ENCODE measurements at places on chromosomes 3 and 15. TPM values are rescaled to one million over a fixed set of nuclear protein-coding genes. Genes with fewer than 3 reads are reported as not detected.

RFTN1 gene
- total RNA-seq, result 4.9 TPM

DNAH12 gene
- total RNA-seq, result not detected

- H3K4me3 ChIP-seq, result no peak overlapping the region
Observed at GRCh38 chr15:101457696-101458095, 31.8 kb downstream of the PCSK6 start.

- no peaks in the 10 kb centered on the region for H3K36me3 ChIP-seq
- H3K4me1 ChIP-seq, result peaks cover 9% of the 10 kb centered on the region
- no peak for DNase-seq
- H3K27ac ChIP-seq, result no peak overlapping the region
Observed at GRCh38 chr3:57784089-57784735, 28.1 kb downstream of the SLMAP start.

DNA sequence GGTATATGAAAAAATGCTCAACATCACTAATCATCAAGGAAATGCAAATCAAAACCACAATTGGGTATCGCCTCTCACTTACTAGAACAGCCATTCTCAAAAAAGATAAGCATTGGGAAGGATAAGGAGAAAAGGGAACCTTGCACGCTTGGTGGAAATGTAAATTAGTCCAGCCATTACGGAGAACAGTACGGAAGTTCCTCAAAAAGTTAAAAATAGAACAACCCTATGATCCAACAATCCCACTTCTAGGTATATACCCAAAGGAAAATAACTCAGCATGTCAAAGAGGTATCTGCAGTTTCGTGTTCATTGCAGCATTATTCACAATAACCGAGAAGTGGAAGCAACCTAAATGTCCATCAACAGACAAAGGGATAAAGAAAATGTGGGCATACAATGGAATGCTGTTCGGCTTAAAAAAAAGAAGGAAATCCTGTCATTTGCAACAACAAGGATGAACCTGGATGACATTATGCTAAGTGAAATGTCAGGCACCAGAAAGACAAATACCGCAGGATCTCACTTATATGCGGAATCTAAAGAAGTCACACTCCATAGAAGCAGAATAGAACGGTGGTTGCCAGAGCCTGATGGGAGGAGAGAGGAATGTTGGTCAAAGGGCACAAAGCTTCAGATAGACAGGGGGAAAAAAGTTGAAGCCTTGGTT, 11.7 kb upstream of the CMTM7 start:
- no peaks in the 10 kb centered on the region for H3K36me3 ChIP-seq
- no peak overlapping the region for H3K4me3 ChIP-seq
- H3K27me3 ChIP-seq, result no peaks in the 10 kb centered on the region
- no peak for DNase-seq

DNA sequence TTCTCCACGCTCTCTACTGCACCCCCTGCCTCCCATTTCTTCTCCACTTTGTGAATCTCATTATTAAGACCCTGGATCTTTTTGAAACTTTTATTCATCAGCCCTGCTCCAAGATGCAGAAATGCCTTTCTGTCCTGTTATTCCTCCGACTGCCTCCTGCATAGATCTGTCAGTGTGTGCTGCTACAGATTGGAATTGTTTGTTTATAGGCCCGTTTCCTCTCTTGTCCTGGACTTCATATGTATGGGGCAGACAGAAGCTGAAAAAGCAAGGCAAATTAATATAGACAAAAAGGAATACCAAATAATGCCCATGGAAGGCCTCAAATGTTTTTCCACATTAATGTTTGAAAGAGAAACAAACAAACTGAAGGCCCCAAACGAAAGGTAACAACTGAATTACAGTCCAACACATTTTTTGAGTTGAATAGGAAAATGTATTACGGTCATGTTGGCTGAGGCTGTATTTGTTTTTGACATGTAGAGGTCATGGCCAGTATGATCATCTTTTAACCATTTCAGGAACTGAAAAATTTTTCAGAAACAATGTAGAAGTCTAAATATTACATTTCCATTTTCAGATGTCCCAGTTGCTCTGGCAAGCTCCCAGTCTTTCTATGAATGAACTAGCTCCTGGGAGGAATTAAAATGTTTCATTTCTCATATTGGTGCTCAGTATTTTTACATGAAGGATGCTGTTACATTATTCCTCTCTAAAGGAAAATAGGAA, 8.8 kb downstream of the CHST2 start:
- no peak overlapping the region for H3K27ac ChIP-seq
- DNase-seq, result no peak
- H3K4me1 ChIP-seq, result no peaks in the 10 kb centered on the region
- no peak overlapping the region for H3K4me3 ChIP-seq
- H3K27me3 ChIP-seq, result no peaks in the 10 kb centered on the region

DNA sequence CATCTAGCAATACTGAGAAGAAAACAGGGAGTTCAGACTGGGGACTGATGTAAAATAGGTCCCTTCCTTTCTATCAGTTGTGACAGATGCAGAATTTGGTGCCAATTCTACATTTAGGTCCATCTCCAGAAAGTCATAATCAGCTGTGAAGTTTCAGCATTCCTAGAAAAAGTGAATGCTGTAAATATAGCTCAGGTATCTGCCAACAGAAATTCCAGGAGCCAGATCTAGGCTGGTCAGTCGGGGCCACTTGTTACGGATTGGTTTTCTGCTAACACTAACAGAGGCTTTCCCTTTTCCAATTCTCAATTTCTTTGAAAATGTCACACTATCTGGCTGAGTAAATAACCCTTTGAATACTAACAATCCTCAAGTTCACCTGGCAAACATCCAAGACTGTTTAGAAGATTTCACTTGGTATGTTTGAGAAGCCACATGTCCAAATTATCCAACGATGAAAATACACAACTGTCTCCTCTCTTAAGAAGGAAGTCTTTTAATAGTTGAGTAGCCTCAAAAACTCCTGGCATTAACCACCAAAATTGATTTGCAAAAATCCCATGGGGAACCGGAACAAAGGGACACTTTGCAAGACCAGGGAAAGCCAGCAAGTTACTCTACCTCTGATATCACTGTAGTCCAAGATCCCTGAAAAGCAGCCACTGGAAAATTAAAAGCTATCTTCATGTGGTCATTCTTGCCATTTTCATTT, 222.3 kb downstream of the ZMAT3 start:
- H3K36me3 ChIP-seq, result no peaks in the 10 kb centered on the region
- H3K4me1 ChIP-seq, result no peaks in the 10 kb centered on the region
- no peak overlapping the region for H3K4me3 ChIP-seq
- DNase-seq, result no peak
- no peaks in the 10 kb centered on the region for H3K27me3 ChIP-seq

- DNase-seq, result no peak
- H3K27me3 ChIP-seq, result no peaks in the 10 kb centered on the region
- peaks cover 20% of the 10 kb centered on the region for H3K36me3 ChIP-seq
- H3K4me3 ChIP-seq, result no peak overlapping the region
- no peak overlapping the region for H3K27ac ChIP-seq
Observed at GRCh38 chr15:41581110-41581509, 22.1 kb downstream of the TYRO3 start.

- no peak overlapping the region for H3K4me3 ChIP-seq
- no peaks in the 10 kb centered on the region for H3K27me3 ChIP-seq
- DNase-seq, result no peak
- H3K36me3 ChIP-seq, result no peaks in the 10 kb centered on the region
- H3K27ac ChIP-seq, result no peak overlapping the region
- no peaks in the 10 kb centered on the region for H3K4me1 ChIP-seq
Observed at GRCh38 chr15:101675796-101676582, 23.8 kb upstream of the TM2D3 start.

GRCh38 chr15:50840520-50840919, 68.0 kb upstream of the AP4E1 start:
- no peak overlapping the region for H3K27ac ChIP-seq
- no peaks in the 10 kb centered on the region for H3K27me3 ChIP-seq
- no peak overlapping the region for H3K4me3 ChIP-seq
- DNase-seq, result peak; percentile 15
- H3K4me1 ChIP-seq, result no peaks in the 10 kb centered on the region
- H3K36me3 ChIP-seq, result no peaks in the 10 kb centered on the region

All from H1 (cell line).